NCI-H1048 (cell line): ENCODE measurements at places on chromosomes 2 and 18.

DNA sequence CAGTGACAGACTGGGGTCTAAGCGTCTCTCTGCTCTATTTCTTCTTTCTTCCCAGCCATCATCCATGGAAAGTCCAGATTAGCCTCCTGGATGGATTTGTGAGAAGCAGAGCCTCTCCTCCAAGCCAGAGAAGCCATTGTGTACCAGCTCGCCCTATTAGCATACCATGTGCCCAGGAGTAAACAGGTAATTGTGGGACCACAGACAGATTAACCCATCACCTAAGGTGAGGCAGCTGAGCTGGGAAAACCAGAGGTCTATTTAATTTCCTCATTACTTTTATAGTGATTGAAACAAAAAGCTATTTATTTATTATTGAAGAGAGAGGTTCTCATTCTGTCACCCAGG lies 54.7 kb upstream of the NT5C1B start:
- DNase-seq = no peak

DNA sequence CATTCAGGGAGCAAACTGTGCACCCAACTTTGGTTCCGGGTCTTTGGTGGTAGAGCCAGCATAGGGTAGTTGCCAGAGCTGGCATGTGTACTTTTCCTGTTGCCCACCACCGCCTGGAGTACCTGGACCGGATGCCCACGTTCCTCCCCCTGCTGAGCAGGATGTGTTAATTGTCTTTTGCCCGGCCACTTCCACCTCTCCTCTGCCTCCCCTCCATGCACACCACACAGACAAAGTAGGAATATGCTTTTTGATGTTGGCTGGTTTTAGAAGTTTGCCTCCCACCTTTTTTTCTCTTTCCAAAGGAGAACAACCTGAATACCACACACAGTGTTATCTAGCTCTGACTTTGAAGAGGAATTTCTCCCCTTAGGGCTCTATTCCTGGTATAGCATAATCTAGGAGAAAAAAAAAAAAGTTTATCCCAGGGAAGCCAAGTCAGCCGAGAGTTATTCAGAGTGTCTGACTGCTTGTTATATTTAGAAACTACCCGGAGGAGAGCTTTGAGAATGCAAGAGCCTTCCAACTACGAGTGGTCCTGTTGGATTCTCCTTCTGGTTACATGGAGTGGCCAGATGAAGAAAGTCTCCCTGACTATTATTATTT lies 111.9 kb downstream of the SETBP1 start:
- DNase-seq = no peak

DNA sequence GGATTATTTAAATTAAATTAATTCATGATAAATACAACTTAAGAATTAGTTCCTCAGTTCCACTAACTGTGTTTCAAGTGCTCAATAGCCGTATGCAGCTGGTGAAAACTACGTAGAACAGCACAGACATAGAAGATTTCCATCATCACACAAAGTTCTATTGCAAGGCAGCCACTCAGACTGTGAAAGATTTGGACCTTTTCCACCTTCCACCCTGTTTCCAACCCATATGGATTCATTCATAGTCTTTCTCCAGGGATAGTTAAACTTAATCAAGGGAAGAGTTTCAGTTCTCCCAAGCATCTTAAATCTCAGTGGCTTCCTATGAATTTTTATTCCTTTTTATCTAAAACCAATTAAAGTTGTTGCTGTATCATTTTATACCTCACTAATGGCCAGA lies 2030.8 kb downstream of the SUCLG1 start:
- no peak for DNase-seq

GRCh38 chr2:242032780-242033656 lies 163.5 kb downstream of the RTP5 start:
- DNase-seq = no peak

DNA sequence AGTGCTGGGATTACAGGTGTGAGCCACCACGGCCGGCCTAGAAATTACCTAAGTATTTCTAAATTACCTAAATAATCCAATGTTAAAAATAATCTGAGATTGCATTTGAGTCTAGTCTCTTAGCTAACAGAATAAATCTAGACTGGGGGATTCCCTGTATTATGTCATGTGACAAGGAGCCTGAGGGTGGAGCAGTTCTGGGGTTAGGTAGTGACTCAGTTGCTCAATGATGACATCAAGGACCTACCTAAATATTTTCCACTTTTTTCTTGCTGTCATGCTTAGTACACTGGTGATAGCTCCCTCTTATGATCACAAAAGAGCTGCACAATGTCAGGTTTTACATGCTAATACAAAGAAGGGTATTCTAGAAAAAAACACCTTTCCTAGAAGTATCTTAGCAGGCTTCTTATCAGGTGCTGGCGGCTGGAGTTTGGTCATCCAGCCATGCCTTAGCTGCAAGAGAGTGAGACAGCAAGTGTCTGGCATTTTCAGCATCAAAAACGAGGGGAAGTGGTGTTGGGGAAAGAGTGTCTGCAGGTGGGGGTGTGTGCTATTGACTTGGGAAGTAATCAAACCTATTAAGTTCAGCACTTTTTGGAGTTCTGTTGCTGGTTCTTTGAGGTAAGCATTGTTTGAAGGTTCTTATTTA lies 17.5 kb upstream of the CEP192 start:
- no peak for DNase-seq

DNA sequence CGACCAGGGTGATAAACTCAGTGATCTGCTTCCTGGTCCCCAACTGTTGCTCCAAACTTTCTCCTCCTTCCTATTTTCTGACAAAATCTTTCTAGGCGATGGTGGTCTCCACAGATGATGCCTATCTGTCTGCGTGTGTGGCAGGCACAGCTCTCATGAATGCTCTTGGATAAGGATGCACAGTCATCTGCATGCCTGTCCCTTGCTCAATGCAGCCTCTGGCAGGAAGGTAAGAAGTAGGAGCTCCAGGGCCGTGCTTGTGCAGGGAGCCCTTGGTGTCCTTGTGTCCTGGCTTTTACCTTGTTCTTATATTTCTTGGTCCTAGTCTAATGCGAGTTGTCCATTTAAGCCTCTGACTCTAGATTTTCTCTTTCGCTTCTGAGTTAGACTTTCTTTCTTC lies 57.5 kb downstream of the INSIG2 start:
- no peak for DNase-seq

DNA sequence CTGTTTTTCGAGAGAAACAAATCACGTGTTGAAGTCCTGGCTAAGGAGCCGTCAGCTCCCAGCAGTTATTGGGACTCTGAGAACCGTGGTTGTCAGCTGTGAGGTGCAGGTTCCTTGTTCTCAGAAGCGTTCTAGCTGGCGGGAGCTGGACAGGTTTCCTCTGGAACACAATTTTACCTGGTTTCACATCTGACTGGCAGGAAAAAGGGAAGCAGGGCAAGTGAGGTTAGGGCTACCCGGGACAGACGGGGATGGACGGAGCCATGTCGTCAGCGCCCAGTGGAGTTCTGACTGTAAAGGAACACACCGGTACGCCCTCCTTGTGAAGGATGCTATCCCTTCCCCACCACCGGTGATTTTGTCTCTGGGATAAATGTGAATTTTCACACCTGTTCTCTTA lies 26.1 kb downstream of the ITGB1BP1 start:
- no peak for DNase-seq

DNA sequence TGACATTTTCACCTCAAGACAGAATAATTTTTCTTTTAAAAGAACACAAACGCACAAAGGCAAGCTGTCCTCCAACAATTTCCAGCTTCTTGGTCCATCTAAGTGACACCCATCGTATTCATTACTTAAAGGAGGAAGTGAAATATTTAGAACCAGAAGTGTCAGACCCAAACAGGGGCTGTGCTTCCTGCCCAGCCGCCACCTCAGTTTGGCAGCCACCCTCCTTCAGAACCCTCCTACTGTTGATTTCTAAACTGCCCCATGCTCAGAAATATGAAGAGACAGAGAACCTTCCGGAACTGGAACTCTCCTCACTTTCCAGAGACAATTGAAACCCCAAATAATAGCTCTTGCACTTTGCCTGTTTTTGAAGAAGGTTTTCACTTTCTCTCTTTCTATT lies 734.8 kb upstream of the SALL3 start:
- DNase-seq = no peak

- DNase-seq = no peak
These were observed 6.0 kb downstream of the WDR54 start for GRCh38 chr2:74427551-74427950.

DNA sequence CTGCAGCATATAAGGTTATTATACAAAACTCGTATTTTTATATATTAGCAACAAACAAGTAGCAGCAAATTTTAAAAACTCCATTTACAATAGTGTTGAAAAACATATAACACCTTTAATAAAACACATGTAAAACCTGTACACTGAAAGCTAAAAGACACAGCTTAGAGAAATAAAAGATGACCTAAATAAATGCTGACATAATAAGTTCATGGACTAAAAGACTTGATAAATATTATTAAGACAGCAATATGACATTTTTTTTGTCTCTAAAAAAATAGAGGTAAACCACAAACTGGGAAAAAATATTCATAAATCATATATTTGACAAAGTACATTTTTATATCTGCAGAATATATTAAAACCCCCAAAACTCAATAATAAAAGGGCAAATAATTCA lies 201.4 kb downstream of the SRBD1 start:
- DNase-seq = no peak

- DNase-seq = no peak
These were observed 27.0 kb upstream of the HK2 start for GRCh38 chr2:74806920-74807319.

GRCh38 chr2:74005786-74006185 lies 21.1 kb downstream of the TET3 start:
- DNase-seq = no peak

DNA sequence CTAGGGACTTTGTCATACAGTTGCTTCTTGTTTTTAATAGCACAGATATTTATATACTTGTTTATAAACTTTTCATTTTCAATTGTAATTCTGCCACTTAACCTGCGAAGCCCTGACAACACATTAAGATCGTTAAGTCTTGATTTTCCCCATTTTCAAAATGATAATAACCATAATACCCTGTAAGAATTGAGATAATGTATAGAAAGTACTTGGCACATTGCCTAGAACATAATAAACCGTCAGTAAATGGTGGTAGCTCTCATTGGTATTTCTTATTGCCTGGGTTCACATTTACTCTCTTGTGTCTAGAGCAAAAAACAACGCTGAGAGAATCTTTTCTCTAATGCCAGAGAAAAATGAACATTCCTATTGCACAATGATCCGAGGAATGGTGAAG lies 18.6 kb downstream of the PTCD3 start:
- DNase-seq = no peak

DNA sequence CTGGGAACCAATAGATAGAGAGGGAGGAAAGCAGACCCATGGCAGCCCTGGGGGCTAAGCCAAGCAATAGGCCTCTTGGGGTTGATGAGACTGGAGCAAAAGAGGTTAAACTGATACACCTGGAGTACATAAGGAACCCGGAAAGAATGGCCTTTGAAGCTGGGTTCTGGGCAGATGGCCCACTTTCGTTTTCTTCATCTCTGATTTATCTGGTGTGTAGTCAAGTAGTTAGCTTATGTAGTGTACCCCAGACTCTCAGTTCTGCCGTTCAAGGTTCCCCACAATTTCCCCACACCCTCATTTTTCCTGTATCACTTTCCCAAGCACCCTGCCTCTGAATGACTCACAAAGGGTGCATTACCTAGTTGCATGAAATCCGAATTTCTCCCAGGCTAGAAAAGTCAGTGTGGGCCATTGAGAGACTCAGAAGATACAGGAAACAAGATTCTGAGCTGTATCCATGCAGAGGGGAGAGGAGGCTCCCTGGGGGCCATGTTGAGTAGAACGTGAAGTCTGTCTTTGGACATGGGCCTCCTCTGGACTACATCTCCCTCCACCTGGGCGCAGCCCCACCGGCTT lies 235.0 kb downstream of the LOXHD1 start:
- DNase-seq = no peak

DNA sequence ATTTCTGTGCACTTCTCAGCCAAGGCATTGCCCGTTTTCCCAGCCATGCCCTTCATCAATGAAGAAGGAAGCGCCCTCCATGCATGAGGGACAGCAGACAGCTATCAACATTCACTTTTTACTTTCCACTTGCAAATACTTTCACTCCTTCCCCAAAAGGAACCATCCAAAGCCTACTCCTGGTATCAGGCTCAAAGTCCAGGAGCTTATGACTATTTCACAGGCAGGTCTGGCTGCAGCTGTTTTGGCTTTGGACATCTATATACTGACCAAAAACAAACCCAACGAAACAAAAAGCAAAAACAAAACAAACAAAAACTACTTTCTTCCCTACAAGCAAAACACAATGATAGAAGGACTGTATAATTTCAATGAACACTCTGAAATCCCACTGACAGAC lies 825.1 kb downstream of the RNF144A start:
- no peak for DNase-seq

GRCh38 chr18:3914109-3914508 lies 464.1 kb downstream of the TGIF1 start:
- no peak for DNase-seq

- DNase-seq = no peak
These were observed 307.0 kb upstream of the REG3G start for GRCh38 chr2:78718473-78718872.

GRCh38 chr2:145799595-145800108 lies 1279.7 kb upstream of the ZEB2 start:
- DNase-seq = no peak

DNA sequence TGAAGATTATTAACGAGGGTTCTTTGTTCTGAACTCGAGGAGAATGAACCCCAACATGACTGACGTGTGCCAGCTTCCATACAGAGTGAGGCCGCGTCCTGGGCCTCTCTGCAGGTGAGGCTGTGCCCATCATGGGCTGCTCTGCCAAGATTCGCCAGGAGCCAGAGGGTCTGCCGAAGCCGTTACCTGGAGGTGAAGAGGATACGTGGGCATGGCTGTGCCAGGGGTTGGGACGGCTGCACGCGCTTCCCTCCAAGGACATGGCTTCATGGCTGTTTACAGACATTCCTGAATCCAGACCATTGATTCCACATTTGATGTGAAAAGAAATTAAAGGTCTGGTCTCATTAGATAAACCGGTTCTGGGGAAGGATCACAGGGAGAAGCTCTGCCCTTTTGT lies 211.4 kb upstream of the SALL3 start:
- no peak for DNase-seq

GRCh38 chr18:79071503-79072210 lies 2.5 kb downstream of the ATP9B start:
- DNase-seq = no peak

DNA sequence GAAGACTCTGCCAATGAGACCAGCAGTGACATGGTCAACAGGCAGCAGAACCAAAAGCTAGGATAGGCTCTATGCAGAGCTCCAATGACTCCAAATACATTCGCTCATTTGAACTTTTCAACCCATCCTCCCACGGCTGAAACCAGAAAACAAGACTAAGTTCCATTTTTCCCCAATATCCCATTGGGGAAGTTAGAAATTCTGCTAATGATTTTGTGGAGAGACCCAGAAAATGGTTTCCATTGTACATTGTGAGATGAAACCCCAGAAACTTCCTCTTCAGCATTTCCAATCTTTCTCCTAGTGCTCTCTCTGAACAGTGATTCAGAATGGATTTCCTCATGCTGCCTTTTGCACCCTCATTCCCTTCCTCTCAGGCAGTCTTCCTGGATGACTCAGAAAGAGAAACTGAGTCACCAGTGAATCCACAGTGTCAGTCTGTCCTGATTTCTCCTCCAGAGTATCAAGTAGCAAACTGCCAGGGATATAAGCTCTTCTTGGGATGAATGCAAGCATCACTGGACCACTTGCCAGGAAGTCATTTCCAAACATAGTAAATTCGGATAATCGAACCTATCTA lies 467.7 kb upstream of the ID2 start:
- DNase-seq = no peak
